ENCODE measurements at places on chromosomes 3 and 15.
A peak's percentile ranks its signal among the peaks of the same experiment; 100 is the strongest.

GRCh38 chr3:129602309-129602708 lies 4.2 kb downstream of the PLXND1 start:
- DNase-seq = no peak

DNA sequence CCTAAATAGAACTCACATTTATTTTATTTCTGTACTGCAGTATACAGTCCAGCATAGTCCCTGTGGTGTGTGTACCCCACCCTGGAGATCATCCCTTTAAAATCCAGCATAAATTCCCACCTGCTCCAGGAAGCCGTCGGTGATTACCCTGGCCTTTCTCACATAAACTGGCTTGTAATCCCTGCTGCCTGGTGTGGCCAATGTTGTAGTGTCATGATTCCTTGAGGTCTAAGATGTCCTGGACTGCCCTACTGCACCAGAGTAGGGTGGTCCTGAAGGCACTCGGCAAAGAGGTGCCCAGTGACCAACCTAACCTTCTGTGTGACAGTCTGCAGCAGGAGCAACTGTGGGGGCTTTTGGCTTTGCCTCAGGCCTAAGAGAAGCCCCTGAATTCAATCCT lies 58.9 kb downstream of the ITGA11 start:
- no peak for DNase-seq

- DNase-seq = peak; percentile 56
Observed at GRCh38 chr15:101127506-101128076, 124.3 kb downstream of the CHSY1 start.

DNA sequence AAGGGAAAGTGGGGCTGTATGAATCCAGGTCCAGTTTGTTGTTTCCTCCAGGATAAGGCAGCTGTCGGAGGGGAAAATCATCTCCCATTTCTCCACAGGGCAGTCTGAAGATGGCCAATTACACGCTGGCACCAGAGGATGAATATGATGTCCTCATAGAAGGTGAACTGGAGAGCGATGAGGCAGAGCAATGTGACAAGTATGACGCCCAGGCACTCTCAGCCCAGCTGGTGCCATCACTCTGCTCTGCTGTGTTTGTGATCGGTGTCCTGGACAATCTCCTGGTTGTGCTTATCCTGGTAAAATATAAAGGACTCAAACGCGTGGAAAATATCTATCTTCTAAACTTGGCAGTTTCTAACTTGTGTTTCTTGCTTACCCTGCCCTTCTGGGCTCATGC lies 911 bp downstream of the CCRL2 start:
- no peak for DNase-seq

DNA sequence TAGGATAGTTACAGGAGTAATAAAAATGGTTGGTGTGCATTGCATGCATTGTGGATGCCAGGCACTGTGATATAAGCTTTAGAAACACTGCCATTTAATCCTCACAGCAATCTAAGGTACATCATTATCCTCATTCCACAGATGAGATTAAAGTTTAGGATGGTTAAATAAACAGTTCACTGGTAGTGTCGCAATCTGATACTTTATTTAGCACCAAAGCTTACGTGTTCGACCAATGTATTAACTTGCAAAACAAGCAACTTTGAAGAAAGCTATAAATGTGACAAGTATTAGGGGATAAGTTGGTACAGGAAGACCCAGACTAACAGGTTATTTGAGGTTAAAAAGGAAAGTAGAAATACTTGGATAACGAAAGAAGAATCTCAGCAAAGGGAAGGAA lies 150.5 kb upstream of the ZNF385D start:
- DNase-seq = no peak

- DNase-seq = no peak
Observed at GRCh38 chr3:73523661-73524060, 101.1 kb downstream of the PDZRN3 start.

- DNase-seq = no peak
Observed at GRCh38 chr3:58835086-58835485, 168.5 kb upstream of the FAM3D start.

DNA sequence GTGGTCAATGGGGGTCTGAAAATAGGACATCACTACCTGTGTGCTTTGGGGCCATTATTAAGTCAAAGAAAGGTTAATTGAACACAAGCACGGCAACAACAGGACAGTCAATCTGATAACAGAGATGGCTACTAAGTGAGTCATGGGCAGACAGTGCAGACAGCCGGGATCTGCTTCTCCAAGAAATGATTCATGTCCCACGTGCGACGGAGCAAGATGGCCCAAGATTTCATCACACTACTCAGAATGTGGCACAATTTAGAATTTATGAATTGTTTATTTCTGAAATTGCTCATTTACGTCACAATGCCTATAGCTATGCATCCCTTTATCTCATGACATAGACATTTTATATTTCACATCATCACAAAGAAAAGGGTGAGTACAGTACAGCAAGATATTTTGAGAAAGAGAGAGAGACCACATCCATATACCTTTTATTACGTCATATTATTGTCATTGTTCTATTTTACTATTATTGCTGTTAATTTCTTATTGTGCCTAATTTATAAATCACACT lies 770.6 kb upstream of the NR2F2 start:
- DNase-seq = no peak

- DNase-seq = no peak
Observed at GRCh38 chr3:10551821-10552630, 46.6 kb upstream of the ATP2B2 start.

- no peak for DNase-seq
Observed at GRCh38 chr15:65512807-65513416, 4.6 kb downstream of the DPP8 start.

DNA sequence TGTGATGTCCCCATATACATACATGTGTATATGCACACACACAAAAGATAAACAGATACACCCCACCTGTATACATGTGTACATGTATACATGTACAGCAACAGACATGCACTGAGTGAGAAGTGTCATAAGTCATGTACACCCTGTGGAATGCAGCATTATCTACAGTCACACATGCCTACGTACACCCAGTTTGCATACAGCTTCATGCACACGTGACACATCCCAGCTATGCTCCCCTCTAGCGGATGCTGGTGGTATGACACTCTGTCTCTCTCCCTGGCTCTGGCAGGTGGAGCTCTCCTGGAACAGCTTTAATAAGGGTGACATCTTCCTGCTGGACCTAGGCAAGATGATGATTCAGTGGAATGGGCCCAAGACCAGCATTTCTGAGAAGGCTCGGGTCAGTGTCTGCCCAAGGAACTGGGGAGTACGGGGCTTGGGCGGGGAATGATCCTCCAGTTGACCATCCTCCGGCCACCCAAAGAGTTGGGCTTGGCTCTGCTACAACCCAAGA lies 6.3 kb downstream of the VILL start:
- peak; percentile 57 for DNase-seq

- no peak for DNase-seq
Observed at GRCh38 chr3:156477323-156477722, 77.6 kb downstream of the SSR3 start.

GRCh38 chr15:49215768-49216739 lies 46.0 kb downstream of the GALK2 start:
- DNase-seq = no peak

DNA sequence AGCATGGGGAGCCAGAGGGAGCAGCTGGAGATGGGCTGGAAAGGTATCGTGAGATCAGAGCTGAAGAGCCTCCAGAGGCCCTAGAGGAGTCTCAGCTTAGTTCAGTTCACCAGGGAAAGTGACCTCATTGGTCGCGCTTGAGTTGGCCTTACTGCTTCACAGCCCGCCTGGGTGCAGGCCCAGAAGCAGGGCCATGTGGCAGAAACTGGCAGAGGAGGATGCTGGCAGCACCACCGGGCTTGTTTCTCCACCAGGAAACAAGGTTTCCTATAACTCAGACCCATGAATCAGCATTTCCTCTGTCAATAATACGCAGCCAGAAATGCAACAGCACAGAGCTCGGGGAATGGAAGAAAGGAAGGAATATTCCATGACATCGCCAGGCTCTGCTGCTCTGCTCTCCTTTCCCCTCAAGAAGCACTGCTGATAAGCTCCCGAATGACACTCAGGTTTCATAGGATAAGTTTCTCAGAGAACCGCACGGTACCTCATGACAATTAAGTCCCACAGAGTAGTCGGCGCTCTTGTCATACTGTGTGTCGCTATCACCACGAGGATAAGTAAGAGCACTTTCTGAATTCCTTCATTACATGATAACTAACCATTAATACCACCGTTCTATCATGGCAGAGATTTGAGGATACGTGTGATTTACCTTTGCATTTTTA lies 147.1 kb upstream of the LPP start:
- no peak for DNase-seq

DNA sequence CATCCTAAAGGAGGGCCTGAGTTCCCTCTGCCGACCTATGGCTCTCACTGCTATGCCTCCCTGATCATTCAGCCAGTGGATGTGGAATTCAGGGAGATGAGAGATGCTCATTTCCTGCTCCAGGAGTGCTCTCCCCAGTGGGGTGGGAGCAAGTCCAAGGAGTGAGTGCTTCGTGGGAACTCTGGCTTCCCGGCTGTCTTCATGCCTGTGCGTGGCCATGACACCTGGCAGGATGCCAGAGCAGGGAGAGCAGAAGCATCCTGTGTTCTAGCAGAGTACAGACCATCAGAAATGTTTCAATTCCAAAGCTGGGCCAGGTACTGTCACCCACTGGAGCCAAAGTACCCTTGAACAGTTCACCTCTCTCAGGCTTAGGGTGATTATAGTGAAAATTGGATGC lies 45.1 kb downstream of the APH1B start:
- DNase-seq = no peak

GRCh38 chr15:36814708-36815107 lies 235.3 kb downstream of the CDIN1 start:
- DNase-seq = no peak

DNA sequence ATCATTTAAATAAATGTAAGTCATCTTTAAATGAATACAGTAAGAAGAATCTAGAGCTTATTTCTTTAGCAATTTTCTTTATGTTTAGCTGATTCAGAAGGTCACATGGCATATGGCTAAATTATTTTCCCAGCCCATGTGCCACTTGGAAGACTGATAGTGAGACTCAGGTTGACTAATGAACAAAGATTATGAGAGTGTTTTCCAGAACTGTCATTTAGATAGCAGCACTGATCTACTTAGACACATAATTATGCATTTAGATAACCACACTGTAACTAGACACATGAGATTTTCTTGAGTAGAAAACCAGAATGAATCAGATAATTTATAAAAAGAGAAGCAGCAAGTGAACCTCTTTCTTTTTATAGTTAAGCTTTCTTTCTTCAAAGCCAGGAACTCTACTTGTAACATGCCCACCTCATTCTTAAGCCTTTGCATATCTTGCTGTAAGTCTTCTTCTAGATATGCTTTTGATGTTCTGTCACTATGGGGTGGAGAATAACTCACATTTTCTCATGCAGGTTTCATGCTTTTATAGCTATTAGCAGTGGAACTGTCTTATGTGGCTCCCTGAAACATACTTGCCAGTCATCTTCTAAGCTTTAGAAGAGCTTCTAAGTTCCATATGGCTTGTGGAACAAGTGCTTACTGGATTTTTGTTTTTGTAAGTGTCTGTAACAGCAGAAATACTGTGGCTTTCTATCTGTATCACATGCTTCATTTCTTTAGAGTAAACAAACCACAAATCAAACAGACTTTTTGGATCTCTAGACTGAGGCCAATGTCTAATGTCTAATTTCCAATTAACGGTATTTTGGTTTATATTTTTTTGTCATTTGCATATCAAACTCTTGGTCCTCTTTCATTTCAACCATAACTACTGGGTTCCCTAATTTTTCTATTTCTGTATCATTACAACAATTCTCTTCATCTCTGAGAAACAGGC lies 101.4 kb downstream of the LMLN start:
- no peak for DNase-seq

GRCh38 chr3:194977356-194977755 lies 291.7 kb downstream of the FAM43A start:
- no peak for DNase-seq

GRCh38 chr15:38941399-38941953 lies 376.9 kb upstream of the RASGRP1 start:
- peak; percentile 61 for DNase-seq

DNA sequence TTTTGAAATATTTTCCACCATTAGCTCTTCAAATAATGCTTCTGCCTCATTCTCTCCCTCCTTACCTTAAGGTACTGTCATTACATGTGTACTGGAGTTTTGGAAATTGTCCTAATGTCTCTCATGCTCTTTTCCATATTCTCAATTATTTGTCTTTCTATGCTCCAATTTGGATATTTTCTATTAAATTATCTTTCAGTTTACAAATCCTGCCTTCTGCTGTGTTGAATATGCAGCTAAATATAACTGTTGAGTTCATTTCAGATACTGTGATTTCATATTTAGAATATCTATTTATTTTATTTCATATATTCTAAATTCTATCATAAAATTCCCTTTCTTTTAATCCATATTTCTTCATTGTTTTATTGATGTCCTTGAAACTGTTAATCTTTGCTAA lies 388.0 kb upstream of the CDIN1 start:
- DNase-seq = no peak

DNA sequence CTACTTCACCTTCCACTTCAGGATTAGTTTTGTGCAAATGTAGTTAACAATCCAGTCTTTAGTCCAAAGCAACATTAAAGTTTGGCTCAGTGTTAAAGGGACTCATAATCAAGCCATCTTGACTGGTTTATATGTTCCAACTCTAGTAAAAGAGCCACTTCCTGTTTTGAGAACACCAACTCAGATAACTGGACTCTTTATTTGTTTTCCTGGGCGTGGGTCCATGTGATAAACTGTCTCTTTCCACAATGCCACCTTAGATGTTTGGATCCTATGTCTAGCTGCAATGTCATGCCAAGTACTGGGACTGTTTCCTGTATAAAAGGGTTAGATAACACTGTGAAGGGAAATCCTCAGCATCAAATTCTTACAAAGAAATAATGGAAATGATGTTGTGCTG lies 545.0 kb downstream of the PYDC2 start:
- no peak for DNase-seq

- no peak for DNase-seq
Observed at GRCh38 chr3:118186051-118186450, 848.6 kb downstream of the IGSF11 start.

- peak; percentile 40 for DNase-seq
Observed at GRCh38 chr3:69199942-69200341, 77.5 kb upstream of the LMOD3 start.

DNA sequence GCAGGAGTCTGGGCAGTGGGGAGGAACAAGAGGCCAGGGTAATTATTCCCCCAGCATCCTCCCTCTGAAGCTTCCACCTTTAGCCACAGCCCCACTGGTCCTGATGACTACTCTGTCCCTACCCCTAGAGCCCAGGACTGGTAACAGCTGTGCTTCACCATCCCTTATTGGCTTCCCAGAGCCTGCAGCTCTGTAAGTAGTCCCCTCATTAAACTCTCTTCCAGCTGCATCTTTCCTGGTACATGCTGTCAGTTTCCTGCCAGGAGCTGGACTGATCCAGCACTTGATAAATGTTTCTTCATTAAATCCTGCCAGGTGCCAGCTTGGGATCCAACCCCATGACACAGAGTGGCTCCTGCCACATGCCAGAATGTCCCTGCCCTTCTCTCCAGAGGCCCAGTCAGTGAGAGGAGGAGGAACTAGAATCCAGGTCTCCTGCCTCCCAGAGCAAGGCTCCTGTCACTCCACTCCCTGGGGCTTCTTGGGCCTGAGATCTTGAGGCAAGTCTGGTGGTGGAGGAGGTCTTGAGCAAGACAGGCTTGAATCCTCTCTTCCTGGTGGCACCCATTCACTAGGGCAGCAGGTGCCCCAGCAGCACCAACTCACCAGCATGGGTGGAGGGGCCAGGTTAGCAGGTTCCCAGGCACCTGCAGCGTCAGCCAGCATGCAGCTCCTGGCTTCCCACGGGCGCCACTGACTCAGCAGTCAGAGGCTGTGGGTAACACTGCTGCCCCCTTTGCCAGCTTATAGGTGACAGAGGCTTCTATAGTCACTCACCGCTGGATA lies 27.6 kb downstream of the FBXW12 start:
- peak; percentile 2 for DNase-seq
